Activated CD8-positive, alpha-beta memory T cell treated with anti-CD3 and anti-CD28 coated beads, Interleukin-2, amount 10 ng/mL, durations not matched to agents 7 days and 5 days (primary cell): ENCODE measurements at places on chromosomes 11 and 22. TPM values are rescaled to one million over a fixed set of nuclear protein-coding genes. Genes with fewer than 3 reads are reported as not detected.

- no peak overlapping the region for H3K4me3 ChIP-seq
- H3K4me1 ChIP-seq, result no peaks in the 10 kb centered on the region
- H3K36me3 ChIP-seq, result no peaks in the 10 kb centered on the region
- no peak overlapping the region for H3K27ac ChIP-seq
- no peak for DNase-seq
- no peaks in the 10 kb centered on the region for H3K27me3 ChIP-seq
Measured at GRCh38 chr11:15625691-15626090, 511.0 kb downstream of the INSC start.

DNA sequence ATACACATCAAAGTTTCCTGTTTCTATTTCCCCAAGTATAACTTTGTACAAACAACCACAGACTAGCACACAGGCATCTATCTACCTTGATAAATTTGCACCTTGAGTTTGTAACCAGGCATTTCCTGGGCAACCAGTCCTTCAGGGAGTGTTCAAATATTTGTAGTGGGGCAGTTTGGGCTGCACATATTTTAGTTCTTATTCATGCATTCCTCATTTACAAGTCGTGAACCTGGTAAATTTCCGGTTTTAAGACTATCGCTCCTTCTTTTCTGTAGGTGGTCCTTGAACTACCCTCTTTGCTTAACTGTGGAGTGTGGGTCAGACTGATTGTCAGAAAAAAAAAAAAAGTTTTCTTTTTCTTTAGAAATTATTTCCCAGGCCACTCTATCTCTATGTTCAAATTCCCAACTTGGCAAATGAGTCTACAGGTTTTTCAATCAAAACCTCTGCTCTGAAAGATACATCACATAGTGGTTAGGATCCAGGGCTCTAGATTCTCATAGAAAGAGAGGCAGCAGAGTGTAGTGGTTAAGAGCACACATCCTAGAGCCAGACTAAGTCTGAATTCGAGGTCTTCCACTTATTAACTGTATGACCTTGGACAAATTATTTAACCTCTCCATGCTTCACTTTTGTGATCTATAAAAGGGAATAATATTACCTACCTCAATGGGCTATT is 201.5 kb downstream of the SOX6 start:
- no peaks in the 10 kb centered on the region for H3K27me3 ChIP-seq
- no peak overlapping the region for H3K27ac ChIP-seq
- no peaks in the 10 kb centered on the region for H3K36me3 ChIP-seq
- no peak for DNase-seq

DNA sequence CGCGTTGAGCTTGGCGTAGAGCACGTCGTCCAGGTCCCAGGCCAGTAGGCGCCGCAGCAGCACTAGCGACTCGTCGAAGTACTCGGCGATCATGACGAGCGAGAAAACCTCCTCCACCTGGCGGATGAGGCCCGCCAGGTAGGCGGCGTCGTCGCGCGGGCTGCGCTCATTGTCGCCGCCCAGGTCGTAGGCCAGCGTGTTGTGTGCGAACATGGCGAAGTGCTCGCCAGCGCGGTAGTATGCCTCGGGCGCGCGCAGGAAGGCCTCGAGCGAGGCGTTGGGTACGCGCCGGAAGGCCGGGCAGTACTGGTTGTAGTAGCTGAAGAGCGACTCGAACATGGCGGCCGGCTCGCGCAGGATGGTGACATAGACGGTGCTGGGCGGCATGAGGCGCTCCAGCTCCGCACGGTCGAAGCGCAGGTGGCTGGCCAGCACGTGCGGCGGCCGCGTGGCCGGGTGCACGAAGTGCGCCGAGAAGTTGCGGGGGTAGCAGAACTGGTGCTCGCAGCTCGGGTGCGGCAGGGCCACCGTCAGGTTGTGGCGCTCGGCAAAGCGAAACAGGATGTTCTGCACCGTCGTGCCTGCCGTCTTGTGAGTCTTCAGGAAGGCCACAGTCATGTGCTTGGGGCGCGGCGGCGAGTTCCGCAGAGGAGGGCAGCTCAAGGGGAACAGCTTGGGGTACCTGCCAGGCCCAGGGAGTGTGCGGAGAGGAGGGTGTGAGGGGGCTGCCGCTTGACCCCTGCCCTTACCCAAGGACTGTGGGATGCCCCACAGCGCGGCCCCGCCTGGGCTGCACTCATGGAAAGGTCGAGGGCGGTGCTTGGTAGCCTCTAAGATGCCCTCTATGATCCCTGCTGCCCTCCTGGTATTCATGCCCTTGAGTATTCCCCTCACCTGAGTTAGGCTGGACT is 5.7 kb downstream of the GAL3ST3 start:
- H3K27me3 ChIP-seq, result peaks cover 11% of the 10 kb centered on the region
- no peaks in the 10 kb centered on the region for H3K36me3 ChIP-seq
- DNase-seq, result no peak
- peaks cover 12% of the 10 kb centered on the region for H3K4me1 ChIP-seq
- no peak overlapping the region for H3K4me3 ChIP-seq
- no peak overlapping the region for H3K27ac ChIP-seq

DNA sequence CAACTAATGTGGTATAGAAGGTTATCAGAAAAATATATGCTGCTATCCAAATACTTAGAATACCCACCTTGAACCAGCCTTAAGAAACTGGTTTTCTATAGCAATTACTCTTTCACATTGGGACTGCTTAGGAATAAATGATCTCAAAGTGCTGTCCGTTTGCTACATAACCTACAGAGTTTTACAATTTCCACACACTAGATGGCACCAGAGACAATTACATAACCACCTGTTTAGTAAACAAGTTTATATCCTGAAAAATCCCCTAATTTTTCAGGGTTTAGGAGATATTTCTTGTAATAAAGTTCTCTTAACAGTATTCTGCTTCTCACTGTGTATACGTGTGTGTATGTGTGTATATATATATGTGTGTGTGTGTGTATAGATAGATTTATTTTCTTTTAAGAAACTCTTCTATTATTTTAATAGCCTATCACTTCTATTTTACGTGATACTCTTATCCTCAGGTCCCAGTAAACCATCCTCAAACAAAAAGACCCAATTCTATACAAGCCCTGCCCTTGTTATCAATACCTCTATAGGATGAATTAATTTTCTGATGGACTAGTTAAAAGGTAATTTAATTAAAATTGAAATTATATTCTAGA is 6.7 kb upstream of the OR5I1 start:
- H3K4me3 ChIP-seq, result no peak overlapping the region
- H3K27ac ChIP-seq, result no peak overlapping the region
- no peak for DNase-seq
- H3K27me3 ChIP-seq, result no peaks in the 10 kb centered on the region
- no peaks in the 10 kb centered on the region for H3K36me3 ChIP-seq

Gene SLC16A8
- total RNA-seq, result not detected

DNA sequence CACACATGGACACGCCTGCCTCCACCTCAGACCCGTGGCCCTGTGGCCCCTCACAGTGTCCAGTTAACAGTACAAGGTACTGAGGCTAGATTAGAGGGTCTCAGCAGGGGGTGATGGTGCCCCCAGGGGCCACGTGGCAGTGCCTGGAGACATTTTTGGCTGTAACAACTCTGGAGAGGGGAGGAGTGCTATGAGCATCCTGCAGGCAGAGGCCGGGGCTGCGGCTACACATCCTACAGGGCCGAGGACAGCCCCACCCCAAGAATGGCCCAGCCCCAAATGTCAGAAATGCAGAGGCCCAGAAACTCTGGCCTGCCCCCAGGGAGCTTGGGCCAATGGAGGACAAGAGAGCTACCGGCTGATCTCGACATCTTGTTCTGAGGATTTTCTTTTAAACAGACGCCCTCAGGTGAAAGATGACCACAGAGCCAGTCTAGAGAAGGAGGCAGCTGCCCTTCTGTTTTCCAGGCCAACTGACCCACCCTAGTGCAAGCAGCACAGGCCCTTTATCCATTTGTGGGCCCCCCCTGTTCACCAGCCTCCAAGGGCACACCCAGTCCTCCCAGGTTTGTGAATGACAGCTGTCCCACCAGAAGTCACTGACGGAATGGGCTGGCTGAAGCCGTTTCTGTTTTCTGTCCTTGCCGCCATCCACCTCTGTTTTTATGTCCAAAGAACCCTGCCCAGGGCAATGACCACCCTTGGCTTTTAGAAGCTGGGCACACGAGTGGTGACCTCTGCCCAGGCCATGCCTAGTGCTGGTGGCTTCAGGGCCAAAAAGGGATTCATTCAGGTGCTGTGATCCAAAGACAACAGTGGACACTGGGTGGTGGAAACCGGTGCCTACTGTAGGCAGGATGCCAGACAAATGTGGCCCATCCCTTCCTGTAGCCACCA is 85.2 kb upstream of the LINC01488 start:
- no peak overlapping the region for H3K27ac ChIP-seq
- no peak overlapping the region for H3K4me3 ChIP-seq
- peaks cover 2% of the 10 kb centered on the region for H3K4me1 ChIP-seq
